CD4-positive, alpha-beta T cell treated with Interleukin-6 for 4 hours (primary cell): ENCODE measurements at places on chromosomes 16 and 17.

DNA sequence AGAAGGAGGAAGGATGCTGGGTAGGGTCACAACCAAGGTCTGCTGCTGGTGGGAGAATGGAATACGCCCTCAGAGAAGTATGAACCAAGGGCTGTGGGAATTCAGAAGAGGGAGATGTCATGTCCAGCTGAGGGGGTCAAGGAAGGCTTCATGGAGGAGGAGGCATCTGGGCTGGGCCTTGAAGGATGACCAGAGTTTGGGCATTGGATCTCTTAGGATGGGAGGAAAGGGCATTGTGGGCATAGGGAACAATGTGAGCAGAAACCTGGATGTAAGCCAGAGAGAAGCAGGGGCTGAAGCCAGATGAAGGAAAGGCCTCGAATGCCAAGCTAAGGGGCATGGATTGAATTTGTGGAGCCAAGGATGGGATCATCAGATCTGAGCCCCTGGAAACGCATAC, 49.2 kb upstream of the MAP3K14 start:
- DNase-seq = no peak

- DNase-seq = no peak
Observed at GRCh38 chr17:42253578-42253977, 22.6 kb downstream of the STAT5B start.

GRCh38 chr17:64783031-64783461, 120.9 kb upstream of the SMURF2 start:
- DNase-seq = no peak

GRCh38 chr16:56409195-56409594, 16.1 kb downstream of the AMFR start:
- DNase-seq = no peak

DNA sequence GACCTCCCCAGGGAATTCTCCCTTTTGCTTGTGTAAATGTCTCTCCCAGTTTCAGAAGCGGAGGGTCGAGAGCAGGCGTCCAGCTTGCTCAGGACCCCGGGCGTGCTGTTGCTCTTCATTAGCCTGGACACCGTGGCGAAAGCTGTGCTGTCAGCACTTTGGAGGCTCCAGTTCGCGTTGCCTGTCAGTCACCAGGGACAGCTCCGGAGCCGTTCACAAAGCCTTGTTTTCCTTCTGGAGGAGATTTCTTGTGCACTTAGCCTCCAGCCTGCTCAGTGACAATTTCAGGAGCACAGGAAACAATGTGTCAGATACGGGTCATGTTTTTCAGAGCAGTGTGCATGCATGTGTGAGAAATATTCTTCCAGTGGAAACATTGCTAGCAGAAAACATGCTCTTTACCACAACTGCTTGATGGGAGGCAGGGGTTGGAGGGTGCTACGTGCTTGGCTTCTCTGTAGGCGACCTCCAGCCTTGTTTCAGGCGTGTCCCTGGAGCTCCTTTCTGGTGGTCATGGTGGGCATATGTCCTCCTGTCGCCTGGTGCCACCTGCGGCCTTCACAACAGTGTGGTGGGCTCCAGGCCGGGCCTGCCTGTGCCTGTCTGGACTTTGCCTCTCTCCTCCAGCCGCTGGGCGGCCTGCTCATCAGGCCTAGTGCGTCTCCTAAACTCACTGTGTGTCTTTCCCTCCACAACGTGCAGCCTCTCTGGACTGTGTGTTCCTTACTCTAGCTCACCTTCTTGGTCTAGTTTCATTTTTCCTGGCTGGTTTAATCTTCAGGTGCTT, 29.0 kb downstream of the ZNF750 start:
- DNase-seq = no peak

GRCh38 chr16:53061701-53062159, 6.9 kb downstream of the CHD9 start:
- DNase-seq = peak; percentile 19

- DNase-seq = no peak
Observed at GRCh38 chr17:48722915-48723422, at the start of gene PRAC2. PRAC2 (plus strand) TSS chr17:48723185; CDS start chr17:48724411, 1,226 bp downstream.

- DNase-seq = no peak
Observed at GRCh38 chr17:73389411-73389810, 77.6 kb upstream of the CDC42EP4 start.
